Lower leg skin (tissue), 4 donors: ENCODE measurements at places on chromosomes 12 and 14. TPM values are rescaled to one million over a fixed set of nuclear protein-coding genes. Genes with fewer than 3 reads are reported as not detected.
A peak's percentile ranks its signal among the peaks of the same experiment; 100 is the strongest.

Gene RCOR1
- total RNA-seq, result 22.4 TPM

- DNase-seq, result peak; percentile 97
These were observed at the start of gene DUSP6 for GRCh38 chr12:89352492-89353187. Gene DUSP6, minus strand, starts transcription at chr12:89352501. Its CDS starts 462 bp downstream, at chr12:89352039.

Gene CLMN
- 5.6 TPM for total RNA-seq

DNA sequence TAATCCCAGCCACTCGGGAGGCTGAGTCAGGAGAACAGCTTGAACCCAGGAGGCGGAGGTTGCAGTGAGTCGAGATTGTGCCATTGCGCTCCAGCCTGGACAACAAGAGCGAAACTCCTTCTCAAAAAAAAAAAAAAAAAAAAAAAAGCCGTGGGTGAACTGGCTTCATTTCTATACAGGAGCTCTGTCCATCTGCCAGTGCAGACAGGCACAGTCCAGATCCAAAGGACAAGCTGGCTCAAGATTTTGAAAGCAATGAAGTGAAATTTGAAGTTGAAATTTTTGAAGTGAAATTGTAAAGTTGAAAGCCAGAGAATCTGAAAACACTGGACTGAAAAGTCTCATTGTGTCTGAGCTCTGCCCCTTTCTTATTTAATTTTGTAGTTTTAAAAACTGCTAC, 134.7 kb downstream of the CALM1 start:
- no peak for DNase-seq

DNA sequence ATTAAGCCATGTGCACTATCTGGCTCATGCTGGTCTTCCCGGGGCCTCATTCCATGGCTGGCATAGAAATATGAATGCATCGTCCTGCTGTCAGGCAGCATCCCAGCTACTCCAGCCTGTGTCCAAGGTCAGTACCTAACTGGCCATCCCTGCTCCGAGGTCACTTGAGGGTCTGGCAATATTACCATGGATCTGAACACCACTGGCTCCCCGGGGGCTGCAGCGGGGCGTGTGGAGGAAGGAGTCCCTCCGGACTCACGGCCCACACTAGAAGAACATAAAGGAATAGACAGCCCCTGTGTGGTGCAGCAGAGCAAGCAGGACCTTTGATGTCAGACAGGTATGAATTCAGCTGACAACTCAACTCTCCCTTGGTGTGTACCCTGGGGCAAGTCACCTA, 19.2 kb downstream of the ESRRB start:
- no peak for DNase-seq

Gene CCDC38
- not detected for total RNA-seq

DNA sequence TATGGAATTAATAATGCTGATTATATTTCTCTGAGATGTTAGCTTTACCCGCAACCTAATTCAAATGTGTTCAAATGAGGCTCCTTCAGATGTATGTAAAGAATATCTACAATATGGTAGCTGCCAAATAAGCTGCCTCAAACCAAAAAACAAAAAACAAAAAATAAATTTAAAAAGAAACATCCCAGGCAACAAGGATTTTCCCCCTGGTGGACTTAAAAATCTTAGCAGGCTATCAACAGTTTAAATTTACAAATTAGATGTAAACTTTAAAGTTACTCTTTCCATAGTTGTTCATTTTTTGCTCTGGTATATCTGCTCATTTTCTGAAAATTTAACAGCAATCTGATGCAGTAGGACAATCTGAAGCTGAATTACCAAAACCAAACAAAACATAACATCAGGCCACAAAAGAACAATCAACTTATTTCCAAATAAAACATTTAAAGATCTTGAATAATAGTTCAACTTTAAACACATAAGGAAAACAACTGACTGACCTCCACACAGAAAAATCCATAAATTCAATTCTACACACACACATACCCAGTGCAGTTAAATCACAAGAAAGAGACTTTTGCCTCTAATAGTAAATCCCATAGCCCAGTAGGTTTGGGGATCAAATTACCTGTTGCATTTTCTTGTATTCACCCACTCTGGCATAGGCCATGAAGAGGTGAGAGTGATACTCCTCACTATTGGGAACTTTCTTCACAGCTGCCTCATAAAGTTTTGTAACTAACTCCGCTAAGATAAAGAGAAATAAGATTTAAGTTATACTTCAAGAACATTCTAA, 21.3 kb downstream of the NAA25 start:
- DNase-seq, result no peak

- no peak for DNase-seq
These were observed 90.7 kb downstream of the APAF1 start for GRCh38 chr12:98735821-98736220.

Gene E2F7
- 1.8 TPM for total RNA-seq

GRCh38 chr12:946212-946611, 3.3 kb downstream of the RAD52 start:
- DNase-seq, result no peak

GRCh38 chr12:82144505-82144904, 213.7 kb downstream of the CCDC59 start:
- no peak for DNase-seq

- DNase-seq, result no peak
These were observed 51.3 kb upstream of the RERGL start for GRCh38 chr12:18141048-18141982.

- DNase-seq, result no peak
These were observed 61.7 kb upstream of the BCL2L14 start for GRCh38 chr12:12008931-12009611.

DNA sequence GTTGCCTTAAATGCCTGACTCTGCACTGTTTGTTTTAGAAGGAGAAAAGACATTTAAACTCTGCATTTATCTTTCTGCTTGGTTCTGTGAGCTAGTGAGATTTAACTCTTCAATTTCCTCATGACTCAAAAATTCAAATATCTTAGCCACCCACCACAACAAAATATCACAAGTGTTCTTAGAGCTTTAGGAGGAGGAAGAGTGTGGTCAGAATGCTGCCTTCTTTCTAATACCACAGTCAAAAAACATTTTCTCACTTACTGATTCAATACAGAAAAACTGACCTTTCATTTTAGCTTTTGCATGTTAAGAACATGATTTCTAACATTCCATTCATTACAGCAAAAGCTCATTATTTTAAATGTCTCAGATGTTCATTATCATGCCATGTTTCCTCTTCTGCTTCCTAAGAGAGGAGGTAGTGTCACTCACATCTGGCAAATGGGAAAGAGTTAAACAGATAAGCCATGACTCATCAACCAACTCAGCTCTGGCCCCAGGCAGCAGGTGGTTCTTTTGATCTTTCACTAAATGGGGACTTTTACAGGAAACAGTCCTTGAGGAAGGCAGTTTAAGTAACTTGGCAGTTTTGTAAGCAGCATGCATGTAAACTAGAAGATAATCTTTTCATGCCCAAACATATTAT, 56.4 kb upstream of the RNU6-8 start:
- no peak for DNase-seq

Gene KLHL33
- not detected for total RNA-seq

DNA sequence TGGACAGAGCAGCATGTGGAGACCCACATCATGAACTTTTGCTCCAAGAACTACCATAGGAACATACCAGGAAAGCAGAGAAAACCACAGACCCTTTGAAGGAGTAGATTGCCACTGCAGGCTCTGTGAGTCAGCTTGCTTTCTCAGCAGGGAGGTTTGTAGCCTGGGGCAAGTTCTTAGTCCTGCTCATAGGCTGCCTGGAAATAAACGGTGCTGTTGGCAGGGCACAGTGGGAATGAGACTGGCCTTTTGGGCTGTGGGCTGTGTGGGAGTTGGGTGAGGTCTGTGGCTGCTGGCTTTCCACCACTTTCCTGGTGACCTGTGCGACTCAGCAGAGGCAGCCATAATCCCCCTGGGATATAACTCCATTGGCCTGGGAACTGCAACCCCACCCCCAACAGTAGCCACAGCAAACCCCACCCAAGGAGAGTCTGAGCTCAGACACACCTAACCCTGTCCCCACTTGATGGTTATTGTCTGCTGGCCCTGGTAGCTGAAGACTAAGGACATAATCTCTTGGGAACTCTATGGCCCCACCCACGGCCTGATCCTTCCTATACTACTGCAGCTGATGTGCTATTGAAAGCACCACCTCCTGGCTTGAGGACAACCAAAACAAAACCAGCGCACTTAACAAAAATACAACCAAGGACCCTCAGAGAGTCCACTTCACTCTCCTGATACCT, 192.1 kb upstream of the GARIN6 start:
- DNase-seq, result no peak

Gene LALBA
- not detected for total RNA-seq

DNA sequence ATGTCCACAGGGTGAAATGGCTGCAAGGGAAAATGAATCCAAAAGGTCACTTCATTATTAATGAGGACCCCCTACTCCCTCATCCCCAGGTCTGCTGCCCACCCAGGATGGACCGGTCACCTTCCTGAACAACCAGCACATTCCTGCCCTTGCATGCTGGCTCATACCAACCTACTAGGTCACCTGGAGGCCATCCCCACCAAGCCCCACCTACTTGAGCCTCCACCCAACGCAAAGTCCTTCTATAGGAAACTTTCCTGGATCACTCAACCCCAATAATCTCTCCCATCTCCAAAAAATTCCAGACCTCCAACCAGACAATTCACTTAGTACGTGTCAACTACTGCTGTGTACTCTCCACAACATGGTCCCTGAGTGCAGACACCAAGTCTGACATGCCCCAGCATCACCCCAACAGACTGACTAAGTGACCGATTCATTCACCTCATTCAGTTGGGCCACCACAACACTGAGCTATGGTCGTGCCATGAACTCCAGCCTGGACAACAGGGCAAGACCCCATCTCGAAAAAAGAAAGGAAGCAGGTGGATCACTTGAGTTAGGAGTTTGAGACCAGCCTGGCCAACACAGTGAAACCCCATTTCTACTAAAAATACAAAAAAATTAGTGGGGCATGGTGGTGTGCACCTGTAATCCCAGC, 18.1 kb downstream of the CLMN start:
- DNase-seq, result no peak

DNA sequence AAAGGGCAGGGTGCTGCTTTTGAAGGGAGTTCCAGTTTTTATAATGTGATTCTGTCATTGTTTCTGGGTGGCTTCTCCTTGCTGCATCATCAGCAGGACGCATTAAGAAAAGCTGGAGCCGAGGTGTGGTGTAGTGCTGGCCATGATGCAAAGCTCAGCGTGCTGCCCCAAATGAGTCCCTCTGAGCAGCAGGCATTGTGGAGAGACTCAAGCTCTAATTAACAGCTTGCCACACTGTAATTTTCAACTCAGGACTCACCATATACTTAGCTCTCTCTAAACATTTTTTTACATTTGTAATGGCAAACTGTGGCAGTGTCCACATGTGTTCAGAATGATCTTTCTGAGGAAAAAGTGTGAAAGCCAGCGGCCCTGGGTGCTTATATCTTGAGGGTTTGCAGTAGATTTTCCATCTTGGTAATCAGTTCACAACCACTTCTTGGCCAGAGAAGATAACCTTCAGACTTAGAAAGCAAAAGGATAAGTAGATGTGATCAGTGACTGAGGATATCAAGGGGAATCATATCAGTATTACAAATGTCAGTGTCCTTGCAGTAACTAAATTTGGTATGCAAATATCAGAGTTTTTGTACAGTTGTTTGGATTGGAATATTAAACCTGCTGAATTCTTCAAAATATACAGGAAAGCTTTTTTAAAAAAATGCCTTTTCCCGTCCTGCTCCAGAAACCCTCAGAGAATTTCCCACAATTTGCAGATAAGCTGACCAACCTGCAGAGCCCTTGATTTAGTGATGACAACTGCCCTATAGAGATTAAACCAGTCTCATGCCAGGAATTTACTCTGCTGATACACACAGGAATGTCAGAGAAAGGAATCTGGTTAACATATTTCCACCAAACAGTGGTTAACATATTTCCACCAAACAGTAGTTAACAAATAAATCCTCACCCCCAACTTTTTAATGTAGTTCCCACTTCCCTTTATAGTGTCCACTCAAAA, 63.6 kb downstream of the DAAM1 start:
- no peak for DNase-seq

DNA sequence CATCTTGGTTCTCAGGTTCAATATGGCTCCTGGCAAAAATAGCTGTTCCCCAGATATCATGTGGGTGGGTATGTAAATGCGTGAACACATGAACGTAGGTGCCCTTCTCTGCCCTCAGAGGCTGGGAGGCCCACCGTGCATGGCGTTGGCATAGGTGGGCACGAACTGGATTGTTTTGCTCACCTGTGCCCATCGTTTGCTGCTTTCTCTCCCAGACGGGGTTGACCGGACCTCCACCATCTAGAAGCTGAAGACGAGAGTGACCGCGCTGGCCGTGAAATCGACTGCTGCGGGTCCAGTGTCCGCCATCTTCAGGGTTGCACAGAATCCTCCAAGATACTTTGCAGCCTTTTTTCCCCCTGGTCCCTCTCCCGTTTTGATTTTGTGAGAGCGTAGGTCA, 113.9 kb downstream of the GCH1 start:
- DNase-seq, result peak; percentile 80

Gene CCDC59
- 86.4 TPM for total RNA-seq

DNA sequence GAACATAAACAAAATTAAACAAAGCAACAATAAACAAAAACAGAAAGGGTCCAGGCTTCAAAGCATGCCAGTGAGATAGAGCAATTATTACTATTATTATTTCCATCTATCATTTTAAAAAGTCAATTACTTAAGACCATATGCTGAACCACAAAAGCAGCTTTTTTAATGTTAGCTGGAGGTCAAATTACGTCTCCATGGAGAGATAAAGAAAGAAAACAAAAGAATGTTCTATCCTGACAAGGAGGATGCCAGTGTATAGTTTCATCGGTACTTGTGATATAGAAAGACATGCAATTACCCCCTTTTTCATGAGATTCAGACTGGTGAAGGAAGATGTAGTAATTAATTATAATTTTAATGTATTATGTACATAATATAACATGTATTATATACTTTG, 81.6 kb upstream of the DCN start:
- DNase-seq, result no peak

Gene TTC8
- 18.6 TPM for total RNA-seq

DNA sequence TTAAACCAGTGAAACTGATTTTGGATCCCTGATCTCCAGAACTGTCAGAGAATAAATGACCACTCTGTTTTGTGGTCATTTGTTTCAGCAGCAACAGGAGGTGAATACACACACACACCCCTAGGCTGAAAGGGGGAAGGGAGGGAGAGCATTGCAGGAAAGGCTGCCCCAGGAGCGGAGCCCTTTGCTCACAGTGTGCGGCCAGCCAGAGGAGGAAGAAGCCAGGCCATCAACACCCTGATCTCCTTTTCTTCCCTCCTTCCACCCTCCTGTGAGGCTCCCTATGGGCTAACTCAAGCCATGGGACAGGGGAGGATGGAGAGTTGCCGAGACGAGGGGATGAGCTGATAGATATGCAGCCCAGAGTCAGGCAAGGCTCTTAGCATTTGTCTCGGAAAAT, 211.9 kb downstream of the TBX5 start:
- DNase-seq, result no peak

Gene OR6C2
- not detected for total RNA-seq
